Amniotic stem cell (primary cell): ENCODE measurements at places on chromosomes 3 and 15.

- DNase-seq, result no peak
These were observed 112.5 kb downstream of the CPNE4 start for GRCh38 chr3:131922356-131922755.

DNA sequence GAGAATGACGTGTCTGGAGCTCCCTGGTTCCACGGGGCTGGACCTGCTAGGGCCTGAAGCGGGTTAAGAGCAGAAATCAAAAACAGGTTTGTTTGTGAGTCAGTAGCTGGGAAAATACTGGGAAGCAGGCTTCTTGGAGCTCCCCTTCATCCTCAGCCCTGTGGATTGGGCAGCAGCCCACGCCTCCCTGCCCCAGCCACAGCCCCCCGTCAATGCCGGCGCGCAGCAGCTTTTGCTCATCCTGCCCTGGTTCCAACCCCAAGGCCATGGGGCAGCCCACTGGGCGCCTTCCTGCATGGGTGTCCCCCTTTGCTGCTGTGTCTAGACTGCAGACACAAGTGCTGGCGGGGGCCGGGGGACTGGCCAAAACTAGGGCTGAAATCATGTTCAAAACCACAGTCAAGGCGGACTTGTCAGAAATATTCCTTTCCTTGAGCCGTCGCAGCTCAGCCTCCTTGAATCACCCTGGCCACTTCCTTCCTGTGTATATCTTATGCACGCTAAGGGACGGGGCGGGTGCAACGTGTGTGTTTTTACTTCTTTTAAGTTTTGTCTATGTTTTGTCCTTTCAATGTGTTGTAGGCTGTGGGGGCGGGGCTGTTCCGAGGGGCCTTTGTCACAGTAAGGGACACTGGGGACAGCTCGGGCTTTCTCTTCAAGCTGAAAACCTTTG, 108.1 kb downstream of the KLF13 start:
- peak; percentile 74 for DNase-seq

- DNase-seq, result no peak
These were observed 175.9 kb downstream of the CHST2 start for GRCh38 chr3:143295201-143296080.

DNA sequence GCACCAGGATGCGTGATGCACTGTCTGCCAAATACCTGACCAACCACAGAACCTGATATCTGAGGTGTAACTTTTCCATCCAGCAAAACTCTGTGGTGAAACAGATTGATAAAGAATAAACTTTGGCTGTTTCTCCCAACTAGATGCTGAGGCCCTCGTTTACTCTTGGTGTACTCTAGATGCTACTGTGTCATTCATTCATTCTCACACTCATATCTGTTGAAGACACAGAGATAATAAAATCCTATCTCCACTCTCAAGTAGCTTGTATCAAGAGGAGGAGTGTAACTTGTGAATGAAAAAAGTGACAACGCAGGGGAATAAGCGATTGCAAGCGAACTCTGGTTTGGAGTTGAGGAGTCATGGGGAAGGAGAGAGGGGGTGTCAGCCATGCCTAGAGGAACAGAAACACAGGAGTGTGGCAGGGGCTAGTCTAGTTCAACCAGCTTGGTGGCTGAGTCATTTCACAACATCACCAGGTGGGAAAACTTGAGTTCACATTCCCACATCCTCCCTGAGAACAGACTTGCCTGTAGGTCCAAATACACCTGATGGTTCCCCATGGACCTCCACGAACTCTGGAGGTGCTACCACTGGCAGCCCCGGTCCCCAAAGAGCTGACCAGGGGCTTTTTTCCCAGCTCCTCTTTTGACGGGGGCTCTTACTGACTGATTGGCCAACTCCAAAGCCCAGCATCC, 73.3 kb upstream of the SNRK start:
- DNase-seq, result no peak

DNA sequence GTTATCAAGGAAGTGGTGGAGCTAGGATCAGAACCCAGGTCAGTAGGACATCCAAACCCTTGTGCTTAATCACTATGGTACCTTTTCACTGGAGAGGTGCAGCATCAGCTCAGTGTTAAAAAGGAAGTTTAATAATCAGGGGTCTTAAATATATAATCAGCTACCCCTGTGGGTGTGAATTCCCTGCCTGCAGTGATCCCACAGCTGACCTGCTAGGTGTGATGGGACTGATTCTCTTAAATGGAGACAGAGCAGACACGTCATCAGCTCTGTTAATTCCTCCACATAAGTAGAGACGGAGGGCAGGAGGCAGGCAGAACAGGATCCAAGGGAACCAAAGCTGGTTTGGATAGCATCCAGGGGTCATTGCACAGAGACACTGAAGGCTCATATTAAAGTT, 154.1 kb upstream of the CRBN start:
- DNase-seq, result no peak

DNA sequence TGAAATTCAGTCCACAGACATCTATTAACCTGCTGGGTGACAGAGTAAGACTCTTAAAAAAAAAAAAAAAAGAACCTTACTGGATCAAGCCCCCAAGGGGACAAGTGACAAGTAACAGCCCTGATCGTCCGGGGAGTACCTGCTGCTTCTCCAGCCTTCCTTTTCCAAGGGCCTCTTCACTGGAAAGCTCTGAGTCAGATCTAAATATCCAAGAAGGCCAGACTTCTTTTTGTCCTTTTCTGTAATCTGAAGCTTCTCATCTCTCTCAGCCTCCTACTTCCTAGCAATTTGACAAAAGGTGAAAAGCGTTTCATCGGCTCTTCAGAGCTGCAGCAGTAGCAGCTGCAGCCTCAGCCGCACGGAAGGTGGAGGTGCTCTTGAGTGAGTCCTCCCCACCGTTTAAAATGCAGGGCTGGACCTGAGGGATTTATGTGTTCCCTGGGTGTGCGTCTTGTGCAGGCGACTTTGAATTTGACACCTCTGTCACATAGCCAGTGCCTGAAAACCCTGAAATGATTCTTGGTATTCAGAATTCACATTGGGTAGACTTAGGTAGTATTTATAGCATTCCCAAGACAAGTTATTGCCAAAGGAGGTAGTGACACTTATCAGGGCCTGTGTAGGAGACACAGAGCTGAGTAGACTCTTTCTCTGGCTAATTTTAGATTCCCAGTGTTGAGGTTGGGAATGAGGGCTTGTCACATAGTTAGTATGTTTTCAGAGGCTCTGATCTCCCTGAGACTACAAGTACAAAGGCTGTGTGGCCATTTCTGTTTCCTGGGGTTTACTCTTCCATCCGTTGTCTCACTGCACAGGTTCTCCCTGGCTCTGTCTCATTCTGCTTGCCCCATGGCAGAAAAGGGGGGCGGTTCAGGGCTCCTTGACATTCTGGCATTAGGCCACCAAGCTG, 291.2 kb upstream of the C2CD4B start:
- DNase-seq, result no peak

GRCh38 chr15:35311615-35312014, 226.5 kb upstream of the NANOGP8 start:
- DNase-seq, result no peak

GRCh38 chr15:33201491-33202231, 7.1 kb upstream of the FMN1 start:
- DNase-seq, result no peak

- no peak for DNase-seq
These were observed 140.5 kb downstream of the LRRK1 start for GRCh38 chr15:101059381-101060341.

DNA sequence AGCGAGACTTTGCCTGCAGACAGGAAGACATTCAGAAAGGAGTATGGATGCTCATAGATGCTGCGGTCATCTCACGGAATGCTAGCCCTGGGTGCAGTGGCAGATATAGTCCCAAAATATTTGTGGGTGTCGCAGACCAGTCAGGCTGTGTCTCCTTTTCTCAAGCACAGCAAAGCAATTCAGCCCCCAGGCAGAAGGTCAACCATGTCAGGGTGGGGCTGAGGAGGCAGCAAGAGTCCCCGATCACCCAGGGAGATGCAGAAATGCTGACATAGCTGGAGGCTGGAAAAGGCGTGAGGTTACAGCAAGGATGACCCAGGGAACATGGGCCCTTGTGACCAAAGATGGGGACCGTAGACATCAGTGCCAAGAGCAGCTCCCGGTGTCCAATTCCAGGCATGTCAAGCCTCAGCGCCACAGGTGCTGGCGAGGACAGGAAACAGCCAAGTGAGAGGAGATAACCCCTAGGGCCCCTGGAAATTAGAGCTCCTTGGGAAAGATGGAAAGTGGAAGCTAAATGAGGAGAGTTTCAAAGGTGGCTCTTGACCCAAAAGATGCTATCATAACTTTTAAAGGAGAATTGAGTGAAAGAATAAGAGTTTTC, 81.2 kb upstream of the ABHD17C start:
- no peak for DNase-seq

DNA sequence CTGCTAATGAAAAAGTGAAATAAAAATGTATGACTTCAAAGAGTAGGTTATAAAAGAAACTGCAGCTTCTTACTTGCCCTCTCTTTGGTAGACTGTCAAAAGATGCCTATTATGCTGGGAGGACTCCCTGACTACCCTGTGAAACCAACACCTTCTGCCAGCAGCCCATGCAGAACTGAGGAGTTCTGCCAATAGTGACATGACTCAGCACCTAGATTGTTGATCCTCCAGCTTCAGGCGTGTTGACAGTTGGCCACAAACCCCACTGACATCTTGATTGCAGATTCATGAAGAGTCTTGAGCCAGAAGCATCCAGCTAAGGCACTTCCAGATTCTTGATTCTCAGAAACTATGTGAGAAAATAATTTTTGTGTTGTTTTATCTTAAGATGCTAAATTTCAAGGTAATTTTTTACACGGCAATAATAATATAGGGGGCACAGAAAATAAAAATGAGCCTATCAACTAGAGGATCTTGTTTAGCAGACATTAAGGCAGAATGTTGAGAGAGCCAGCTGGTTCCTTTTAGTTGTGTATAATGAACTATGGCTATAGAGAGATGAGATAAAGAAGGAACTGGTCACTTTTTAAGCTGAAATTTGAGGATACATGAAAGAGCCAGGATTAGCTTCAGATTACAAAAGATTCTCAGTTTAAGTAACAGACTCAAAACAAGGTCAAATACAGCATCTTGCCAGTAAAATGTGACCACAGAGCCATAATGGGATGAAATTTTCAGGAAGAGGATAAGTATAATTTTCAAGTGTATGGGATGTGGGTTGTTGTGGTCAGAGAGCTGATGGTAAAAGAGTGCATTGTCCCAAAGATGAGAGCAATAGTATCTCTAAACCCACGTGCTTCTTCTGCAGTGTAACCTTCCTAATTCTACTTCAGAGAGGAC, 588.7 kb upstream of the CBLB start:
- DNase-seq, result no peak

DNA sequence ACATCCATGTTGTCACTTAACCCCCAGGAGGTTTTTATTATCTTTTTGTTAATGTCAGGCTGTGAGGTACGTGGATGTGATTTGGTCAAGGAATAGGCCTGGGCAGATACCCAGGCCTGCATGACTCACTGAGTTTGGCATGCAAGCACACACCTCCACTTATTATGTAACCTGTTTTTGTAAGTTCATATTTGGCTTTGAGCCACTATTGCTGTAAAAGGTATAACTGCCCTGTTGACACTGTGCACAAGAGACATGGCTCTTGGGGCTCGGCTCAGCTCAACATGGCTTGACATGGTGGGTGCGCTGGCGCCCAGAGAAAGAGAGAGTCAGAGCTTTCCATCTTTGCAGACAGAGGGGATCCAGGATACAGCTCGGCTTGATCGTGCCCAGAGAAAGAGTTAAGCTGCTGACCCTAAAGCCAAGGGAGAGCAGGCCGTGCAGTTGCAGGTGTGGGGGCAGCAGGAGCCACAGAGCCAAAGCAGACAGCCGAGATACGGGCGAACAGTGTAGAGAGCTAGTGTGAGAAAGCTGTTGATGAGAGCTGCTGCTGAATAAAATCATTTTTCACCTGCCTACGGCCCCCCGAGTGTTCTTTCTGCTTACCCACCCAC, 67.9 kb upstream of the UNC13C start:
- no peak for DNase-seq

- no peak for DNase-seq
These were observed 49.7 kb downstream of the SEMA5B start for GRCh38 chr3:122977746-122978466.

GRCh38 chr3:64815195-64815631, 127.4 kb upstream of the ADAMTS9 start:
- DNase-seq, result no peak

GRCh38 chr3:195929452-195929851, 21.1 kb upstream of the TNK2 start:
- no peak for DNase-seq

DNA sequence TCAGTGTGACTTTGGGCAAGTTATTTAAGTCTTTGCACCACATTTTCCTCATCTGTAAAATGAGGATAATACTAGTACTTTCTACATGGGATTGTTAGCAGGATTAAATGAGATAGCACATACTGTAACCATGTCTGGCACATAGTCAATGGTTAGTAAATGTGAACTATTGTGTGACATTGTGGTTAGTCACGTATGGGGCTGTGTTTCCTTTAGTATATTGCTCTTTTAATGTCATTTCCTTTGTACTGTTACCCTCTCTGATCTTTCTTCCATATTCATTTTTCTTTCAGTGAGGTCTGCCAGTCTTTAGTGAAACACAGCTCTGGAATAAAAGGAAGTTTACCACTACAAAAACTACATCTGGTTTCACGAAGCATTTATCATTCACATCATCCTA, 21.4 kb downstream of the OPA1 start:
- DNase-seq, result no peak

GRCh38 chr3:54257125-54257720, 134.9 kb downstream of the CACNA2D3 start:
- no peak for DNase-seq
